Esophagus squamous epithelium (tissue), 5 donors: ENCODE measurements at places on chromosomes 1 and 21.
A peak's percentile ranks its signal among the peaks of the same experiment; 100 is the strongest.

- no peaks in the 10 kb centered on the region for H3K27me3 ChIP-seq
- peaks cover 53% of the 10 kb centered on the region for H3K4me1 ChIP-seq
- peak overlapping the region; percentile 71 for H3K4me3 ChIP-seq
- no peaks in the 10 kb centered on the region for H3K36me3 ChIP-seq
These were observed 1.7 kb downstream of the EXOC8 start for GRCh38 chr1:231335663-231336602.

DNA sequence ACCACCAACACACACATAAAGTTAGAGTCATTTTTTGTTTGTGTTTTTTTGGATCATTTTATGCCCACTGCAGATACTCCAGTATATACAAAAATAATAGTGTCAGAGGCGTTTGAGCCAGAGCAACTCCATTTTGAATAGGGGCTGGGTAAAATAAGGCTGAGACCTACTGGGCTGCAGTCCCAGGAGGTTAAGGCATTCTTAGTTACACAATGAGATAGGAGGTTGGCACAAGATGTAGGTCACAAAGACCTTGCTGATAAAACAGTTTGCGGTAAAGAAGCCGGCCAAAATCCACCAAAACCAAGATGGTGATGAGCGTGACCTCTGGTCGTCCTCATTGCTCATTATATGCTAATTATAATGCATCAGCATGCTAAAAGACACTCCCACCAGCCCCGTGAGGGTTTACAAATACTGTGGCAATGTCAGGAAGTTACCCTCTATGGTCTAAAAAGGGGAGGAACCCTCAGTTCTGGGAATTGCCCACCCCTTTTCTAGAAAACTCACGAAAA lies 40.6 kb downstream of the GJA5 start:
- H3K4me1 ChIP-seq, result peaks cover 14% of the 10 kb centered on the region
- no peak overlapping the region for H3K27ac ChIP-seq
- H3K27me3 ChIP-seq, result no peaks in the 10 kb centered on the region
- H3K4me3 ChIP-seq, result no peak overlapping the region

- no peak for DNase-seq
- no peak overlapping the region for H3K27ac ChIP-seq
- H3K36me3 ChIP-seq, result no peaks in the 10 kb centered on the region
- no peaks in the 10 kb centered on the region for H3K27me3 ChIP-seq
- H3K4me3 ChIP-seq, result no peak overlapping the region
These were observed 95.9 kb downstream of the DISP1 start for GRCh38 chr1:222910699-222911098.

DNA sequence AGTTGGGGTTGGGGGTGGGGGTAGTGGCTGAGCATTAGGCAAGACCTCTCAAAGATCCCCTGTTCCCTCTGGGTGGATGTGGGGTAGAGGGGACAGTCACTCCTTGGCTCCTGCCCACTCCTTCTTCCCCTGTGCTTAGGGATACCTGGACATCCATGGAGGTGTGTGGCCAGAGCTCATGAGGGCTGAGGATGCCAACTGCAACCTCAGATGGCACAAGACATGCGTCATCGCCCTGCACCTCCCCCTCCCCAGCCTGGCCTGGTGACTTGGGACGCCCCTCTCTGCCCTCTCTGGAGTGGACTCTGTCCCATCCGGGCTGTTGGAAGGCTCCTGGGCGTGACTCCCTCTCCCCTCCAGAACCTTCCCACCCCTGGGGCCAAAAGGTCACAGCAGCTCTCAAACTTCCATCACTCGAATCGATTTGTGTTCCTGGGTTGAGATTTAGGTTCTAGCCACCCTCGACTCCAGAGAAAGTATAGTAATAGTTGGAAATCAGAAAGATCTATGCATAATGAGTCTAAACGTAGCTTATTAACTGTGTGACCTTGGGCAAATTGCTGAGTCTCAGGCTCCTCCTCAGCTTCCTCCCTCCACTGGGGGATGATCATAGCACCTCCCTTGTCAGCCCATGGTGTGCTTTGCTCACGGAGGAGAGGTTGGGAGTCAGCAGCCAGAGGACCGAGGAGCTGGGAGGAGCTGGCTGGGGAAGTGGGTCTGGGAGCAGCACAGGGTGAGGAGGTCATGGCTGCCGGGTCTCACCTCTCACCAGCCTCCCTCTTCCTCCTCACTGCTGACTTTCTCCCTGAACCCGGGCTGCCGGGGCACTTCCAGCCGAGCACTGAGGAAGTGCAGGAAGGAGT lies 2.2 kb upstream of the PTPN7 start:
- H3K27ac ChIP-seq, result peak overlapping the region; percentile 65
- DNase-seq, result no peak
- peaks cover 44% of the 10 kb centered on the region for H3K4me1 ChIP-seq

GRCh38 chr1:108557296-108557695 lies 2.6 kb upstream of the EEIG2 start:
- H3K36me3 ChIP-seq, result no peaks in the 10 kb centered on the region
- no peaks in the 10 kb centered on the region for H3K27me3 ChIP-seq
- no peak for DNase-seq

- no peak for DNase-seq
- no peak overlapping the region for H3K4me3 ChIP-seq
- H3K27ac ChIP-seq, result no peak overlapping the region
These were observed 6.7 kb upstream of the PDPN start for GRCh38 chr1:13576926-13577325.

DNA sequence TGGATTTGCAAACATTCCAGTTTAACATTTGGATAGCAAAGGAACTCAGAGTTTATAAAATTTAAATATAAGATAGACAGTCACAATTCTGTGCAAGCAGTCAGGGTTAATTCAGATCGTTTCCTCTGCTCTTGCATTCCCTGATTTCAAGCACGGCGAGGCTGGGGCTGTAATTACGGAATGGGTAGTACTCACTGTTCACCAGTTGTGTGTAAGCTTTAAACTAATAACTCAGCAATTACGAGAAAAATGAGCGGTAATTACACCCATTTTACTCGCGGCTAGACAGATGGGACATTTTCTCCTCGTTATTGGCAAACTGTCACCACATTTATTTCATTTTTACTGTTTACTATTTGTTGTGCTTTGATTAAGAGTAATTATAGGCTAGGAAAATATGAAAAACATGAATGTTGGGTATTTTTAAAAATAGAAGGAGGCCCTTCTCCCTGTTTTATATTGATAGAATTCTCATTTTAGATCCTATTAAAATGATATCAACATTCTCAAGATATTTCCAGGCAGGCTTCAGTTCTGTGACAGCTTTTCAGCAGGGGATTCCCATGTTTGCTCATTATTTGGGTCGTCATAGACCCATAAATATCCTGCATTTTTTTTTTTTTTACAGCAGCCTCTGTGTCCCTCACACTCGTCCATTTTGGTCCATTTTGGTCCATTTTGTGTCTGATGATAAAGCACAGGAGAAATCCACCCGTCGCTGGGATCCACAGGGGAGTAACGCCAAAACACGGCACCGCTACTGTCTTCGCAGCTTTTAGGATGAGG lies 208.3 kb downstream of the DSCAM start:
- H3K27me3 ChIP-seq, result no peaks in the 10 kb centered on the region
- no peaks in the 10 kb centered on the region for H3K36me3 ChIP-seq
- no peak overlapping the region for H3K4me3 ChIP-seq
- DNase-seq, result no peak
- H3K4me1 ChIP-seq, result no peaks in the 10 kb centered on the region

DNA sequence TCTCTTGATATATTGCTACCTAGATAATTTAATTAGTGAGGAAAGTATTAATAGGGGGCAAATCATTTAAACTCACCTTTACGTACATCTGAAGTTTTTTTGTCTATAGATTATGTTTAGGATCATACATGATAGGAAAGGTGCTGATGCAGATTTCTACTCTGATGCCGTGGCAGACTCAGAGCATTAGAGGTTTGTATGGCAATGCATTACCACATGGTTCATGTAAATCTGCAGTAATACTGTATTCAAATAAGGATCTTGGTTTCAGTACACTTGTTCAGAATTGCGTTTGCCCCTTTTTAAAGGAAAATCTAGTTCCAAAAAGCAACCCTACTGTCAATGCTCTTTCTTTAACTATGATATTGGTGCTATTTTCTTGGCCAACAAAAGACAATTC lies 288.3 kb downstream of the PTPRC start:
- H3K27ac ChIP-seq, result no peak overlapping the region
- H3K4me3 ChIP-seq, result no peak overlapping the region
- H3K36me3 ChIP-seq, result no peaks in the 10 kb centered on the region
- no peak for DNase-seq
- no peaks in the 10 kb centered on the region for H3K27me3 ChIP-seq
- H3K4me1 ChIP-seq, result no peaks in the 10 kb centered on the region

GRCh38 chr1:7420098-7420445 lies 351.0 kb upstream of the VAMP3 start:
- no peak overlapping the region for H3K4me3 ChIP-seq
- no peak overlapping the region for H3K27ac ChIP-seq
- H3K36me3 ChIP-seq, result no peaks in the 10 kb centered on the region
- H3K27me3 ChIP-seq, result no peaks in the 10 kb centered on the region
- no peaks in the 10 kb centered on the region for H3K4me1 ChIP-seq

DNA sequence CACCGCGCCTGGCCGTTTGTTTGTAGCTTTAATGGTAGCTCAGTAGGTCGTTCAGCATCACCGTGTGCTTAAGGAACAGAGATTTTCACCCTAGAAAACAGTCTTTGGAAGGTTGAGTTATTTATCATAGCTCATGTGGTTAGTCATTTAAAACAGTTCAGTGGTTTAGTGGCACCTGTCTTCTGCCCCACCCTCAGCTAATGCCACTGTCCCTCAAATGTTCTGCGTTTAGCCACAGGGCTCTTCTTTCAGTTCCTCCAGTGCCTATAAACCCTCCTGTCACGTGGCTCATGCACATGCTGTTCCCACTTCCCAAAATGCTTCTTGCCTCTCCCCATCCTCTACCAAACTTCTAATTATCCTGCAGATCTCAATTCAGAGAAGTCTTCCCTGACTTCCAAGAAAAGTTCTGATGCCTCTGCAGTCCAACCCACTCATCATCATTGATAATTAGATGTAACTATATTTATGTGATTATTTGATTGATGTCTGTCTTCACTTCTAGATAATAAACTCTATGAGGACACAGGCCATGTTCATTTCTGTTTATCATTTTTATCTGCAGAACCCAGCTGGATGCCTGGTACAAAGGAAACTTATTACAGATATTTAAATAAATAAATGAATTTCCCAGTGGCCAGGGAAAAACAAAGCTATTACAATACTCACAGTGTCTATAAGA lies 14.4 kb upstream of the DIPK1A start:
- H3K4me1 ChIP-seq, result peaks cover 16% of the 10 kb centered on the region
- no peaks in the 10 kb centered on the region for H3K36me3 ChIP-seq
- H3K27ac ChIP-seq, result peak overlapping the region; percentile 60

- H3K27ac ChIP-seq, result no peak overlapping the region
- no peaks in the 10 kb centered on the region for H3K27me3 ChIP-seq
- peaks cover 8% of the 10 kb centered on the region for H3K4me1 ChIP-seq
These were observed 53.3 kb downstream of the EIF4G3 start for GRCh38 chr1:21123287-21123948.

DNA sequence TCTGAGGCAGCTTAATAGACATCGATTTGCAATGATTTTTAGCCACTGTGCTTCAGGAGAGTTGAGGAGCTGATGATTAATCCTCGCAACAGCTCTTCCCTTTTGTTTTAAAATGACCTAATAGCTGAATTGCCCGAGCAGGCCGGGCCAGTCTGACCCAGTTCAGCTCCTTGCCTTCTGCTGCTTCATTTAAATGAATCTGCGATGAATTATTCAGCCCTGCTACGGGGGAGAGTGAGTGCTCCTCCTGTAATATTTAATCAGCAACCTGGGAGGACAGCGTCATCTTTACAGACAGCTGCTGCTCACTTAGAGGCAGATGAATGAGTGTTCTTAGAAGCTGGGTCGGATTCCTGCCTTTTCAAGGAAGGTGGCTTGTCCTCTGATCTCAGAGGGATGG lies 325.1 kb downstream of the CAMTA1 start:
- no peaks in the 10 kb centered on the region for H3K27me3 ChIP-seq
- no peak for DNase-seq
- H3K4me3 ChIP-seq, result no peak overlapping the region

- no peak overlapping the region for H3K4me3 ChIP-seq
- no peak for DNase-seq
- H3K27me3 ChIP-seq, result no peaks in the 10 kb centered on the region
- H3K4me1 ChIP-seq, result no peaks in the 10 kb centered on the region
These were observed 36.7 kb upstream of the RAP1A start for GRCh38 chr1:111582644-111583618.

- no peak overlapping the region for H3K4me3 ChIP-seq
- no peak overlapping the region for H3K27ac ChIP-seq
- H3K36me3 ChIP-seq, result no peaks in the 10 kb centered on the region
- no peak for DNase-seq
These were observed 458.4 kb upstream of the LRRC7 start for GRCh38 chr1:69109277-69109676.

GRCh38 chr1:202288177-202288576 lies 53.6 kb downstream of the UBE2T start:
- no peaks in the 10 kb centered on the region for H3K36me3 ChIP-seq
- DNase-seq, result no peak
- H3K4me3 ChIP-seq, result no peak overlapping the region
- peaks cover 18% of the 10 kb centered on the region for H3K4me1 ChIP-seq
- no peaks in the 10 kb centered on the region for H3K27me3 ChIP-seq

GRCh38 chr1:110102081-110102480 lies 10.2 kb upstream of the UBL4B start:
- H3K27ac ChIP-seq, result no peak overlapping the region
- no peak overlapping the region for H3K4me3 ChIP-seq
- DNase-seq, result no peak
- H3K4me1 ChIP-seq, result no peaks in the 10 kb centered on the region

DNA sequence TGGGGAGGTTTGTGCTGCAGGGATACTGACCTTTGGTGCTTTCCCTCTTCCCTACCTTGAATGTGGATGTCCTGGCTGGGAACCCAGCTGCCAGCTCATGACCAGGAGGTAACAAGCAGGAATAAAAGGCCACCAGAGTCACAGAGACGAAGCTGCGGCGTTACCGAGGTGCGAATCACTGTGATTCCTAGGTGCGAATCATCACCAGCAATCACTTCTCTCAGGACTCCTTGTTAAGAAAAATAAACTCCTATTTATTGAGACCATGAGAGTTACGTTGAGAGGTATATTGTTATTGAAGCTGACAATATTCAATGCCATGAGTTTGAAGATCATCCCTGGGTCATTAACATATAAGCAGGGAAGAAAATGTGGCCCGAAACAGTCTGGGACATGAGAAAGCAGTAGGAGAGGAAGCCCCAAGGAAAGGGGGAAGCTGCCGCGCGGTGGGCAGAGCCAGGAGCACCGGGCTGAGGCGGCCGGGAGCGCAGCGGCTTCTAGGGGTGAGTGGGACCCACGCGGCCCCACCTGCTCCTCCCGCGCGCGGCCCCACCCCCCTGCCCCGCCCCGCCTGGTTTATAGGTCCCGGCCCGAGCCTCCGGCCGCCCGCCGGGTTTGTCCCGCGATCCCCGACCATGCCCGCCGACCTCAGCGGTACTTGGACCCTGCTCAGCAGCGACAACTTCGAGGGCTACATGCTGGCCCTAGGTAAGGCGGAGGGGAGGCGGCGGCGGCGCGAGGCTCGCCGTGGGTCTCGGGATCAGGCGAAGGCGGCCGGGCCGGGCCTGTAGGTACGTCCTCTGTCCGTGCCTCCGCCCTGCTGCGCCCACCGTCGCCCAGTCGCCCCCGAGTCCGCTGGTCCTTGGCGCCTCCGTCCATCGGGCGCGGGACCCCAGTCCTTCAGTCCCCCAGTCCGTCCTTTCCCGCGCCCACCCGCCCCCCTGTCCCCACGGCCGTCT lies at the start of gene RBP7:
TSS of gene RBP7 (plus strand) at position 605 of the 959 bp plus-strand sequence. CDS start at position 636, 31 bp downstream.
- H3K27ac ChIP-seq, result peak within 1 kb of the TSS; percentile 52
- peak within 1 kb of the TSS; percentile 60 for H3K4me3 ChIP-seq
- H3K4me1 ChIP-seq, result peaks cover 12% of the 10 kb centered on the region
- DNase-seq, result no peak
- H3K27me3 ChIP-seq, result no peaks in the 10 kb centered on the region
- no peaks in the 10 kb centered on the region for H3K36me3 ChIP-seq

GRCh38 chr1:246678816-246679793 lies 45.1 kb upstream of the SCCPDH start:
- no peak for DNase-seq
- H3K4me1 ChIP-seq, result peaks cover 5% of the 10 kb centered on the region
- no peak overlapping the region for H3K4me3 ChIP-seq
- H3K36me3 ChIP-seq, result no peaks in the 10 kb centered on the region
- no peaks in the 10 kb centered on the region for H3K27me3 ChIP-seq
